T follicular helper cell (primary cell): ENCODE measurements at places on chromosomes 3 and 15.

DNA sequence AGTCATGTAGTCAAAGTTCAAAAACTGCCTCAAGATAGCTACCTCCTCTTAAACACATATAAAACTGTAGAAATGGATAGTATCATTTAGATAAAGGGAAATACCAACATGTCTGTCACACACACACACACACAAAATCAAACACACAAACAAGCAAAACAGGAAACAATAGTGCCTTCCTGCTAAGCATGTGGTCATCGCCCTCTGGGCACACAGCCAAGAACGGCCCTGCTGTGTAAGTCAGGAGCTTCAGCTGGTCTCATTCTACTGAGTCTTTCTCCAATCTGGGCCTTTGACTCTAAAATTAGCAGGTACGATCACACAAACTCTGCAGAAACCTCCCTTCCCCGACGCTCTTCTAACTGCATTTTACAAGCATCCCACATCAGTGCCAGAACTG lies 272.2 kb upstream of the CHRNA7 start:
- DNase-seq: no peak

DNA sequence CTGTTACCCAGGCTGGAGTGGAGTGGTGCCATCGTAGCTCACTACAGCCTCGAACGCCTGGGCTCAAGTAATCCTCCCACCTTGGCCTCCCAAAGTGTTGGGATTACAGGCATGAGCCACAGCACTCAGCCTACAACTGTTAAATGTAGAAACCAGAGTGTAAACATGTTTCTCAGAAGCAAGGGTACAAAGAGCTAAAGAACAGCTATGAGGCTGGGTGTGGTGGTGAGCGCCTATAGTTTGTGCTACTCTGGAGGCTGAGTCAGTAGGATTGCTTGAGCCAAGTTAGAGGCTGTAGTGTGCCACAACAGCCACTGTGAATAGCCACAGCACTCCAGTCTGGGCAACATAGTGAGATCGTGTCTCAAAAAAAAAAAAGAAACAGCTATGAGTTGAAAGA lies 4.8 kb upstream of the MINDY2 start:
- no peak for DNase-seq

- DNase-seq: no peak
Observed at GRCh38 chr3:38235466-38235865, 30.1 kb upstream of the SLC22A13 start.

- no peak for DNase-seq
Observed at GRCh38 chr3:33355611-33356010, 78.4 kb downstream of the FBXL2 start.

DNA sequence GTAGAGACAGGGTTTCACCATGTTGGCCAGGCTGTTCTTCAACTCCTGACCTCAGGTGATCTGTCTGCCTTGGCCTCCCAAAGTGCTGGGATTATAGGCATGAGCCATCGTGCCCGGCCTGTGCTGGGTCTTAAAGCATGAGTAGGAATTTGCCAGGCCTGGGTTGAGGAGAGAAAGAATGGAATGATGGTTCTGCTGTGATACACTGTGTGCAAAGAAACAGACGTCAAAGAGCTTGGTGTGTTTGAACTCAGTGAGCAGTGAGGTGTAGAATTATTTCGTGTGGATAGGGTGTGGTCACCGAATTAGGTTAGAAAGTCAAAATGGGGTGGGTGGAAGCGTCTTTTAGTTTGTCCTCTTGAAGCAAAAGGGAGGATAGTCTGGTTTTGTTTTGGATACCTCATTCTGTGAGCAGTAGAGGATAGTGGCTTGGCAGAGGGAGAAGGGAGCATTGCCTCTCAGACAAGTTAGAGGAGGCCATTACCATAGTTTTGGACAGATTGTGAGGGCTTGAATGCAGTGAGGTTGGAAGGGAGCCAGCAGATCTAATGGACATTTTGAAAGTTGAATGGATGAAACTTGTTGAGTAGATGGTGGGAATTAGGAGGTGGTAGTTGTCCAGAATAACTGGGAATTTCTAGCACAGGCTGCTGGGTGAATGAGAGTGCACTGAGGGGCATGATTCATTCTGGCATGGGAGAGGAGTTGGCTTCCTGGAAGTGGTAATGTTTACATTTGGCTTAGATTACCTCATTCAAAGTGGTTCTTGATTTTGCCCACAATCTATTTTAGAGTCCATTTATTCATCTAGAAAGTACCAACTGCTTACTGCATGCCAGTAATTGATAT lies 27.2 kb downstream of the AKAP13 start:
- DNase-seq: no peak

- no peak for DNase-seq
Observed at GRCh38 chr3:46017720-46018119, 9.6 kb downstream of the XCR1 start.

- peak; percentile 44 for DNase-seq
Observed at GRCh38 chr3:138417559-138417982, 16.8 kb upstream of the ESYT3 start.

GRCh38 chr3:116111765-116112164 lies 333.5 kb downstream of the LSAMP start:
- no peak for DNase-seq

DNA sequence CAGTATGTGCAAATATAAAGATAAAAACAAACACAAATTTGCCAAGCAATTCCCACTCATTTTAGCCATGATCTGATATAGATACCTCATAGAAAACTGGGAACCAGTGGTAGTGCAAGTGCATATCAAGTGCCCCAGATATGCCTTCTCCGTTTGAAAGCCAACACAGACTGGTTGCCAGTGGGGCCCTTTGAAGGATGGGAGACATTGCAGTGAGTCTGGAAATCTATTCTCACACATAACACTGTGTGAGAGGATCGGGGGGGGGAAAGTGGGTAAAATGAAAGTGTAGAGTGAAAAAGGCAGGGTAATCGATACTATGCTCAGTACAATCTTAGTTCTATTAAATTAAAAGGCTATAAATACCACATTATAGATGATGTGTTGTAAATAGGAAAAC lies 83.0 kb downstream of the CBLB start:
- no peak for DNase-seq
